SIG-M5 (cell line): ENCODE measurements at places on chromosomes 1 and 21.

GRCh38 chr1:179300112-179300511, 6.5 kb downstream of the SOAT1 start:
- no peak for DNase-seq

GRCh38 chr1:3461238-3461933, 6.9 kb downstream of the ARHGEF16 start:
- no peak for DNase-seq

- no peak for DNase-seq
Measured at GRCh38 chr21:28944296-28944695, 48.4 kb downstream of the LTN1 start.

DNA sequence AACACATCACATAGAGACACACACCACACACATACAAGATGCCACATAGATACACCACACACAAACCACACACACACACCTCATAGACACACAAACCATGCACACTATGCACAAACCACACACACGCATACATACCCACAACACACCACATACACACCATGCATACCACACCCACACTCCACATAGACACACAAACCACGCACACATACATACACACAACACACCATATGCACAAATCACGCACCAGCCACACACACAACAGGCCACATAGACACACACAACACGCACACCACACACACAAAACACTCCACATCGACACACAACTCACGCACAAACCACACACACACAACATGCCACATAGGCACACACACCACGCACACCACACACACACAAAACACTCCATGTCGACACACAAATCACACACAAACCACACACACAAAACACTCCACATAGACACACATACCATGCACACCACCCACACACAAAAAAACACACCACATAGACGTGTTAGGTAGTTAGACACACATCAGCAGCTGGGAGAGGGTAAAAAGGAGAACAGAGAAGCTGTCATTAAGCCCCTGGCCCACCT, 49.5 kb upstream of the SLC19A1 start:
- DNase-seq: no peak

GRCh38 chr1:114549137-114549536, 32.3 kb downstream of the BCAS2 start:
- DNase-seq: no peak

- DNase-seq: no peak
Measured at GRCh38 chr1:72105201-72105600, 177.1 kb downstream of the NEGR1 start.

GRCh38 chr1:20871419-20871818, 84.3 kb upstream of the HP1BP3 start:
- no peak for DNase-seq

DNA sequence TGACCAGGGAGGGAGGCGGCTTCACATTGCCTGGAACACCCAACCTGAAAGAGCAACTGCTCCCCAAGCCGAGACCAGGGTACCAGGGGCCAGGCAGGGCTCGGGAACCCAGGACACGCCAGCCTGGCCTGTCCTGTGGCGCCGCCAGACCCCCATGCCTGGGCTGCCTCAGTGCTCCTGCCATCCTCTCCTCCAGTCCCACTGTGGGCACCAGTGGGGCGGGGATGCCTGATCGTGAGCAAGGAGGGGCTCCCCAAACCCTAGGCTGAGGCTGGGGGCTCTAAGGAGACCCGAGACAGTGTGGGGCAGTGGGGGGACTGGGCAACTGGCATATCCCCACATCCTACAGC, 45.1 kb downstream of the WNT9A start:
- DNase-seq: no peak

- no peak for DNase-seq
Measured at GRCh38 chr1:84889437-84889836, 3.6 kb downstream of the LPAR3 start.

DNA sequence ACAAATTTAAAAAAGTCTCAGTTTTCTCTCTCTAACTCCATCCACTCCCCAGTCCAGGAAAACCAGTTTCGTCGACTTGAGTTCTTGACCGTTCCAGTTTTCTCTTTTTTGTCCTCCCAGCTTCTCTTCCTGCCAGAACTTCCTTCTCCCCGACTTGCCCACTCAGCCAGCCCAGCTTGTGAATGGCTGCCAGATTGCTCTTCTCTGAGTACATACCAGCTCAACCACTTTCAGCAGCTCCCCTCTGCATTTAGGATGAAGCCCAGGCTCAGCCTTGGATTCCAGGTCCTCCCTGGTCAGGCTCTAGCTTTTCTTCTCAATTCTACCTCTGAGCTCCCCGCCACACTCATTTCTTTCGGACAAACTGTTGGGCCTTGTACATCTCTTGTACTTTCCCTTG, 1.4 kb downstream of the DIO1 start:
- DNase-seq: no peak

- DNase-seq: no peak
Measured at GRCh38 chr1:151067185-151067584, 3.4 kb upstream of the GABPB2 start.

DNA sequence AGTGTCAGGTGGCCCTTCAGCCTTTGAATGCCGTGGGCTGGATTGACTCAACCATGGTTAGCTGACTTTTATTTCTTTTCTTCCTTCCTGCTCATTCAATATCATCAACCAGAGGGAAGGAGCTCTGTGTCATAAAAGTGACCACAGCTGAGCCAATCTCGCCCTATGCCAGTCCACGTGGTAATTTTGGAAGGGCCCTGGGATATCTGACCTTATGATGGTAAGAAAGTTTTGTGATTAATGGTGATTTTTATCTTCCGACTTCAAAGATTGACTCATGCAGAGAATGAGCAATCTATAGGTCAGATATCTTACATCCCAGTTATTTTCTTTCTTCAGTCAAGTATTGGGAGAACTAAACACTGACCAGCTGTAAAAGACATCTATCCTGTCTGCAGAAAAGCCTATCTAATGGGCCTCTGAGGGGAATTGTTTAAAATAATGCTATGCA, 170.3 kb downstream of the ZC3H11B start:
- no peak for DNase-seq

DNA sequence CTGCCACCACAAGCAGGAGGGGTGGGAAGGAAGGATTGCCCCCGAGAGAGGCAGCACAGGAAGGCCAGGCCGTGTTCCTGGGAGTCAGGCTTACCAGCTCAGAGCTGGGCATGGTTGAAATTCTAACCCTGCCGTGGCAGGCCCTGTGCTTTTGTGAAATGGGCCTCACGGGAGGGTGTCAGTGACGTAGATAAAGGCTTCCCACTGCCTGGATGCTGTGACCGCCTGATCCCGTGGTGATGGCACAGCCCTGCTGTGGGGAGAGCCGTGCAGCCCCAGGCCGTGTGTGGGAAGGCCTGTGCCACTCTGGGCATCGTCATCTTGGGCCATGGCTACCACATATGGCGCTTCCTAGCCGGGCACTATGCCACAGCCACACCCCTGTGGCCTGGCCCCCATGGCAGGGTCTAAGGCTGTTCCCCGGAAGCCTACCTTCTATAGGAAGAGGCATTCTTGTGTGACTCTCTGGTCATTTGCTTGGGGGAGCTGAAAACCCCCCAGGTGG, 161.3 kb downstream of the PCBP3 start:
- no peak for DNase-seq

GRCh38 chr1:110728388-110729001, 53.8 kb upstream of the KCNA3 start:
- DNase-seq: no peak

GRCh38 chr21:38229260-38229877, 27.4 kb upstream of the KCNJ15 start:
- DNase-seq: no peak

DNA sequence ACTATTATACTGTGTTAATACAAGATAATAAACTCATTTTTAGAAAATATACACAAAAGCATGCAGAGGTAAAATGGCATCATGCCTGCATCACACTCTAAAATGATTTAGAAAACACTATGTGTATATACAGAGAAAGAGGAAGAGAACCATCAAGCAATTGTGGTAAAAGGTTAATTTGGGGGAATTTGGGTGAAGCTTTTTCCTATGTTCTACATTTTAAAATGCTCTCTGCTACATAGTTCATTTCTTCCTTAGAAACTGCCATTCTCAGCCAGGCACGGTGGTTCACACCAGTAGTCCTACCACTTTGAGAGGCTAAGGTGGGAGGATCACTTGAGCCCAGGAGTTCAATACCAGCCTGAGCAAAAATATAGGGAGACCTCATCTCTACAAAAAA, 44.1 kb downstream of the GON4L start:
- DNase-seq: no peak

DNA sequence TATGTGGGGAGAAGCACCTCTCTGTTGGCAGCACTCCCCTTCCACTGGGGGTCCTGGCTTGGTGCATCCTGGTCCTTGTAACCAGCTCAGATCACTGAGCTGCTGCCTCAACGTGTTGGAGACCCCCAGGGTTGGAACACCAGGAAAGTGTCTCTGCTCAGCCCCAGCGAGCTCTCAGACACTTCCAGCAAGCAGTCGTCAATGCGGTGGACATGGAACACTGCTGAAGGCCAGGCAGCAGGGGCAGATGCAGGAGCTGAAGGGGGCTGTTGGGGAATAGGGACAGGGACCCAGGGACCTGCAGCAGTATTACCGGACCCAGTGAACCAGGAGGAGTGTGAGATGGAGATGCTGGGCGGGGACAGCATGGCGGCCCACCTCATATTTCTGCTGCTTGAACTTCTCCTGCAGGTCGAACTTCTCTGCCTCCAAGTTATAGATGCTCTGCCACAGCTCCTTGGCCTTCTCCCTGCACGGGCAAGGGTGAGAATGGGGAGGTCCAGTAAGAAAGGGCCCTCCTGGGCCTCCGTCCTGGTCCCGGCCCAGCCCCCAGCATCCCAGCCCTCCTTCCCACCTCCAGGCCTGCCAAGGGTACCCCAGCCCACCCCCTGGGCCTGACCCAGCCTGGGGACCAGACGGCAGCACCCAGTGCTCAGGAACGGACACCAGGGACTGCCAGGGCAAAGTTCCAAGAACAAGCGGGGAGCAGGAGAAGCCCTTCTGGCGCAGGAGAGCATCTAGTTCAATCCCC, 16.4 kb downstream of the TNNT2 start:
- DNase-seq: no peak

DNA sequence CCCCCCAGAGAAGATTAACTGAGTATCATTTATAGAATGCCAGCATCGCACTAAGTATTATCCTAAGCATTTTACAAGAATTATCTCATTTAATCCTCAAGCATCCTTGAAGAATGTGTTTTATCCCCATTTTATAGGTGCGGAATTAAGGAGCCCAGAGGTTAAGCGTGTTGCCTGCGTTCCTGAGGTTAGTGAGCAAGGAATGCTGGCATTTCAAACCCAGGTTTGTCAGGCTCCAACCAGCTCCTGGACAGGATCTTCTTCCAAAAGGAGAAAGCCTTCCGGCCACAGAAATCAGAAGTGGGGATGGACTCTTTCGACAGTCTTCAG, 82.3 kb downstream of the SSBP3 start:
- DNase-seq: no peak

DNA sequence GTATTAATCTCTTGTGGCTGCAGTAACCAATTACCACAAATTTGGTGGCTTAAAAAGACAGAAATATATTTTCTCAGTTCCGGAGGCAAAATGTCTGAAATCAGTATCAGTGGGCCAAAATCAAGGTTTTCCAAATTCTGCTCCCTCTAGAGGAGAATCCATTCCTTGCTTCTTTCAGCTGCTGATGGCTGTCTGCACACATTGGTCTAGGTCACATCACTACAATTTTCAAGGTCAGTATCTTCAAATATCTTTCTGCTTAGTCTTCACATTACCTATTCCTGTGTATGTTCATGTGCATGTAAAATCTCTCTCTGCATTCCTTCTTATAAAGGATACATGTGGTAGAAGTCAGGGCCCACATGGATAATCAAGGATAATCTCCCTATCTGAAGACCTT, 999.4 kb downstream of the KCNT2 start:
- DNase-seq: no peak

DNA sequence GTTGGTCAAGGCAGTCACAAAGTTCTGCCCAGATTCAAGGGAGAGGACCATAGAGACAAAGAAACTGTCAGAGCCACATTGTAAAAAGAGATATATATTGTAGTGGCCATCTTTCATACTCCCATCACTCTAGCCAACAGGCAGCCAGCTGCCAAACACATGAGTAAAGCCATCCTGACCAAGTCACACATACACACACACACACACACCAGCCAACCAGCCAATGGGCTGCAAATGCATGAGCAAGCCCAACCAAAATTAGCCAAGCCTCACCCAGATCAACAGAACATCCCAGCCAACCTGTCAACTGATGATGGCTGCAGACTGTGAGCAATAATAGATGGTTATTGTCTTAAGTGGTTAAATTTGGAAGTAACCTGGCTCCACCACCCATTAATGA, 120.7 kb downstream of the SEC16B start:
- no peak for DNase-seq

GRCh38 chr1:161781995-161782394, 15.9 kb downstream of the ATF6 start:
- no peak for DNase-seq

DNA sequence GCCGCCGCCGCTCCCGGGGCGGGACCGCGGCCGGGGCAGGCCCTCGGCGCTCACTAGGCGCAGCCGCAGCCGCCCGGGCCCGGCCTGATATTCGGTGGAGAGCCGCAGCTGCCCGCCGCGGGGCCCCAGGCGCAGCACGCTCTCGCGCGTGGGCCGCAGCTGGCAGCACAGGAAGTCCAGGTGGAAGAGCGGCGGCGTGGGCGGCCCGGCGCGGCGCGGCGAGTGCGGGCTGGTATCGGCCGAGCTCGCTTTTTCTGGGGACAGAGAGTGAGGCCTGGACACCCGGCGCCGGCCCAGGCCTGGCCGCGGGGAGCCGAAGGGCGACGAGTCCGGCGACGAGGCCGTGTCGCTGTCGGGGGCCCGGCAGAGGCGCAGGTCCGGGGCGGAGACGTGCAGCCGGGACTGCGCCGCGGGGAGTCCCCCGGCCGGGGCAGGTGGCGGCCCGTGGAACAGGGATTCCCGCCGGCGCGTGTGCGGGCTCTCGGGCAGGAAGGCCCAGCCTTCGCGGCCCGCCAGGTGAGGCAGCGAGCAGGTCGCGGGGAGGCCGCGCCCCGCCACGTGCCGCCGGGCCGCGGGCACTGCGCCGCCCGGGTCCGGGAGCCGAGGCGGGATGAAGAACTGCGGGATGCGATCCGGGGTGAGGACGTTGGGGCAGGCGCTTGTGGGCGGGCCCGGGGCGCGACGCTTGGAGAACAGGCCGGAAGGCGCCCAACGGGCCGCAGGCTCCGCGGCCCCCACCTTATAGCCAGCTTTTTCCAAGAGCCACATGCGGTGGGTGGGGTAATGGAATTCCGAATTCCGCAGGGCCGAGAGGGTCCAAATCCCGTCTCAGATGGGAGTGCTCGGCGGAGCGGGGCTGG, 1.2 kb downstream of the C2CD4D start:
- no peak for DNase-seq

GRCh38 chr21:43853851-43854772, 10.9 kb upstream of the AGPAT3 start:
- no peak for DNase-seq
